ENCODE measurements at places on chromosomes 5 and 9.

GRCh38 chr5:3825531-3826451 lies 230.2 kb downstream of the IRX1 start:
- no peak for DNase-seq

DNA sequence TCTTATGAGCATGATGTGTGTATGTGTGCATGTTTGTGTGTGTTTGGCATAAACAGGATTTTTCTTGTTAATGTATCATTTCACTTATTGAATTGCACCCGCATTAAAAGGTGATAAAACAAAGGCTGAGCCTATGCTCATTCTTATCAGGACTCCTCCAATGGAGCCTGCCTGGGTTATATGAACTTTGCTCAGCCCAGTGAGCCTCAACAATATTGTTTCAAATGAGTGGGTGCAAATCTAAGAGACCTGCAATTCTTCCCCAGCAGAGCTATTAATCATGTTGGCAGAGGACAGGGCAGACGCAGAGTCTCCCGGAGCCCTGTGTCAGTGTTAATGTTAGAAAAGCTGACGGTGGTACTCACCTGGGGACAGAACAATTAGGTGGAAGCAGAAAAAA lies 71.6 kb downstream of the SH3RF2 start:
- DNase-seq: no peak

DNA sequence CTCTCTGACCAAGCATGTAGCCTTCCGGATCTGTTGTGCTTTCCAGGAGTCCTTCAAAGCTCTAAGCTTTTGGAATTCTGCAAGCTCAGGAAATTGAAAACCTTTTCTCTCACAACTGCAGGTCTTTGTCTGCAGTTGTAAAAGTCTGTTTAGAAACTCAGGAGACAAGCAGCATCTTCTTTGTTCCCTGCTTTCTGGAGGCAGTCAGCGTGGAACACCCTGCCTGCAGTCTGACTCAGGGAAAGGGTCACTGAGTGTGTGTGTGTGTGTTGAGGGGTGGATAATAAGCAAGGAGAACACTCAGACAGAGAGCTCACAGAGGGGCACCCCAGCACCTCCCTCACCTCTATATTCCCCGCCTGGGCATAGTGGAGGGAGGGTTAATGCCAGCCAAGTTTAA lies 29.1 kb downstream of the KCNIP1 start:
- DNase-seq: no peak

- DNase-seq: no peak
These were observed 101.7 kb upstream of the DAPK1 start for GRCh38 chr9:87395804-87396479.

DNA sequence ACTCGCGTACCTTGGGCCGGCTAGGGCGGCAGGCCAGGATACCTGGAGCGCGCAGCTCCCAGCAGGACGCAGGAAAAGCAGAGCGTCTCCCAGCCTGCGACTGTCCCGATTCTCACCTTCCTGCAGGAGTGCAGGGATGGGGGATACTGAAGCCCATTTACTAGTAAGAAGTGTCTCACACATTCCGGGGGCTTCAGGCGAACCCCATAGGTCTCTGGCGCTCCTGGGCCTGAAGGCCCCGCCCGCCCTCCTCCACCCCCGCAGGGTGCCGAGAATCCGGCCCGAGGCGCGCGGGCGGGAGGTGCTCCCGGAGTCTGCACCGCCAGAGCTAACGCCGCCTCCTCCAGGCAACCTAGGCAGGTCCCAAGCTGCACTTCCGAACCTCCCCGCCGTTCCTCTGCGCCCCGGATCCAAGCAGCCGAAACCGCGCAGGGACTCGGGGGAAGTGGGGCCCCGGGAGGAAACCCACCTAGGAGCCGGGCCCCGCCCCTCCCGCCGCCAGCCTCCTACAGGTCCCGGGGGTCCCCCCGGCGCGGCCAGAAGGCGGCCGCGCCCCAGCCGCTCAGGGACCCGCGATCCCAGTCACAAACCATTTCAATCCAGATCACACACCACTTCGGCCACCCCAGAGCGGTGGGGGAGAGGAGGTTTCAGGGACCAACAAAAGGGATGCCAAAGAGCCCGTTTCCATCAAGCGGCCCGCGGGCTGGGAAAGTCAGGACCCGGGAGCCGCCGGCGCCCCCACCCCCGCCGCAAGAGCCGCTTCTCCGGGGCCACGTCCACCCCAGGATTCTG lies 1.2 kb downstream of the ROR2 start:
- DNase-seq: no peak

DNA sequence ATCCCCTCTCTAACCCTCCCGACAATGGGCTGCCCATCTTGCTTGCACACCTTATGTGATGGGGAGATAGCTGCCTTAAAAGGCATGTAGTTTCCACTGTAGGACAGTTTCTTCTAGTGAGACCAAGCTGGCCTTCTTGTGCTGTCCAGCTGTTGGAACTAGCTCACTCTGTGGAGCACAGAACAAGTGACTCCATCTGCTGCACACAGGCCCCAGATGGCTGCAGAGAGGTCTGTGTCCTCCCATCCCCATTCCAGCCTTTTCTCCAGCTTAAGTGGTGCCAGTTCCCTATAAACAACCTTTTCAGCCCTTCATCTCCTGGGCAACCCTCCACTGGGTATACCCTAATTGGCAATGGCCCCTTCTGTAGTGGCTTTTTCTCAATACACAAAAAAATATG lies 18.7 kb upstream of the PSD2 start:
- no peak for DNase-seq

GRCh38 chr5:16906255-16906654 lies 29.8 kb downstream of the MYO10 start:
- no peak for DNase-seq

GRCh38 chr9:89207026-89207425 lies 28.4 kb upstream of the SHC3 start:
- DNase-seq: no peak

- no peak for DNase-seq
These were observed 291.2 kb downstream of the IRX1 start for GRCh38 chr5:3886524-3887451.

DNA sequence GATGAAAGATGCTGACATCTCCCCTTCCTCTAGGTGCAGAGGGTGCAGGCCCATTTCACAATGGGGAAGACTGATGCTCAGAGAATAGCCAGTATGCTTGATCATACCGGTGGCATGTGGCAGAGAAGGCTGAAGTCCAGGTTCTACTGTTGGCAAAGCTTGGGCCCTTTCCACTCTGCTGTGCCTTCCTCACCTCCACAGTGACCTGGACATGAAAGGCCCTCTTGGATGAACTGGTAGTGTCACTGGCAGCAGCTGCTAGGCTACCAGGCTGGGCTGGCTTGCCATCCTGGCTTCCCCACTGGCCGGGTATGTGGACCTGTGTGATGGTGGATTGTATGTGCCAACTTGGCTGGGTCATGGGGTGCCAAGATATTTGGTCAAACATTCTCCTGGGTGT lies 92.0 kb downstream of the GADD45G start:
- no peak for DNase-seq

DNA sequence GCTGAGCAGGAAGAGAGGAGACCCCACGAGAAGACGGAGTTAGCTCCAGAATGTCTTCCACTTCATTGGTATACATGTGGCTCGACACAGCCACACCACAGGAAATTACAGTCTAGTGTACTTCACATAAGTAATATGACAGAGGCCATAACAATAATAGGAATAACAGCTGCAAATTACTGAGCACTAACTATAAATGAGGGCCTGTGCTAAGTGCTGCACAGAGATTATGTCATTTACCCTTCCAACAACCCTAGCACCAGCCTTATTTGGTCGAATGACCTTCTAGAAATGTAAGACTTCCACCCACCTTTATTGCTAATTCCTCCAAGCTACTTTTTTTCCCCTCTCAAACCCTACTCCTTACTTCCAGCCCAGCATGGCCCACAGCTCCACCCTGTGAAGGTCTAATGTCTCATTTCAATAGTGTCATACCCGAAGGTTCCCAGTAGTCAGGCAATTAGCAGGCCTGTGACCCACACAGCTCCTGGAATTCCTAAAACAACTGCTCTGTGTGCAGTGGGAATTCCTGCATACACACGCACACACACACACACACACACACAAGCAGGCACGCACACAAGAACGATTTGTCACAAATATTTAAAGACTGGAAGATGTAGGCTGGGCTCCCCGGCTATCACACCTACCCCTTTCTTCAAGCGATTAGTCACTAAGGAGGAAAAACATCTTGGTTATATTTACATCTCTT lies 134.5 kb downstream of the FRMD3 start:
- DNase-seq: no peak

DNA sequence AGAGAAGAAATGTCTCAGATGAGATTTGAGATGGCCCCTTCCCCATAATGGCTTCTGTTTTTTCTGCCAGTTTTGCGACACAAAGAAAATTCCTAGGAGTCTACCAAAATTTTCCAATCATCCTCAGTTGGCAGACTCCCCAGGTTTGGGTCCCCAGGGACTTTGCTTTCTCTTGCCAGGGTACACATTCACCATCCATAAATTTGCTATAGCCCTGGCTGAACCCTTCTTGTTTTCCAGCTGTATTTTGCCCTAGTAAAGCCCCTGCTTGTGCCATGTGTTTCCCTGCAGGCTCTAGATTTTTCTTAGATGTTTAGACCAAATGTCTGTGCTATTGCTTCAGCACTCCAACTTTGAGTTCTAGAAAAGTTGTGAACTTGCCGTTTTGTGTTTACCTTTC lies 283.2 kb downstream of the ANXA1 start:
- DNase-seq: no peak

DNA sequence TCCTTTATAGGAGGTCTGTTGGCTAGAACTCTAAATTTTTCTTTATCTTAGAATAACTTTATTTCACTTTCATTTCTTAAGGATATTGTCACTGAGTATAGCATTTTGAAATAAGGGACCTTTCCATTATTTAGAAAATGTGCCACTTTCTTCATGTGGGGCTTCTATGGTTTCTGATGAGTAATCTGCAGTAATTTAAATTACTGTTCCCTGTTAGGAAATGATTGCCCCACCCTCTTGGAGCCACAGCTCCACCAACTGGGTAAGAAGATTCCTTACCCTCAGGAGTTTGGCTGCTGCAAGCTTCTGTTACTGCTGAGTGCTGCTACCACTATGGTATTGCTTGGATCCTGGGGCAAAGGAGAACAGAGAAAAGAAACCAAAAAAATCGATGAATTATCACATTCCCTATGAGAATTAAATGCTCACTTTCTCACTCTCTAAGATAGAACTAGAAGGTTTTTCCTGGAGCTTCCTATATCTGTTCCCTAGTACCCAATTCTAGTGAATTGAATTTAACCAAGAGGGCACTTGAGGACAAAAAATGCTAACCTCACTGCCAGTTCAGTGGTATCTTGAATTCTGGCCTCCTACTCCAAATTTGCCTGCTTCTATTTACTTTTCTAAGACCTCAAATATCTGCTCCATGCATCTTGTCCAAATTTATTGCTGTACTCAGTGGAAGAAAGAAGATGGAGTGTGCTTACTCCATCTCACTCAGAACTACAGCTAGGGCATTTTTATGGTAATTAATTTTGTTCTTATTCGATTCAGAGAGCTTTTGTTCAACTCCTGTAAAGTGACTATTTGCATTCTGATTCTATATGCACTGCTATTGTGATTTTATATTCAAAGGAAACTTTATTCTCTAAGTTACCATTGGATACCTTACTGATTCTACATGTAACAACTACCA lies 2111.3 kb downstream of the MAT2B start:
- no peak for DNase-seq

- DNase-seq: no peak
These were observed 1.3 kb downstream of the MINAR2 start for GRCh38 chr5:129748913-129749880.

DNA sequence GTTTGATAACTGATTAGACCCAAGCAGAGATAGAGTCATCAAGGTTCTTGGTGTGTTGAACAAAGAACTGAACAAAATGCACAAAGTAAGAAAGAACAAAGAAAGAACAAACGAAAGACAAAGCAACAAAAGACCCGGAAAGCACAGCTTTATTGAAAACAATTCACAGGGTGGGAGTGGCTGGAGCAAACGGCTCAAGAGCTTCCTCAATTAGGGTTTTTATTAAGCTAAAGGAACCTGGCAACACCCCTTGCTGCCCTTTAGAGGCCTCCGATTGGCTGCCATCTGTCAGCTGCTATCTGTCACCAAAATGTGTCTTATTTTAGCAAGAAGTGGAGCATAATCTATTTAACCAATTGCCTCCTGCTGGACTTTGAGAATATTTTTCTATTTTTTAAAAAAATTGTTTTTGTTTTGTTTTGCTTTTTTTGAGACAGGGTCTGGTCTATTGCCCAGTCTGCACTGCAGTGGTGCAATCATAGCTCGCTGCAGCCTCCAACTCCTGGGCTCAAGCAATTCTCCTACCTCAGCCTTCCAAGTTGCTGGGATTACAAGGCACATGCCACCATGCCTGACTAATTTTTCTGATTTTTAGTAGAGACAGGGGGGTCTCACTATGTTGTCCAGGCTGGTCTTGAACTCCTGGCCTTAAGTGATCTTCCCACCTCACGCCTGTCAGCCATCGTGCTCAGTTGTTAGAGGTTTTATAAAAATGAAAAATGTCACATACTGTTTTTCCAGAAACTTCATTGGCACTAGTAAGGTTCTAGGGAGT lies 7.7 kb upstream of the ABO start:
- no peak for DNase-seq

Data from activated T-helper 1 cell treated with anti-CD3 and anti-CD28 coated beads, Interleukin-2, amount 50 U/mL, for 16 hours (primary cell).